Stimulated activated CD8-positive, alpha-beta memory T cell treated with anti-CD3 and anti-CD28 coated beads, Interleukin-12 subunit alpha, Interleukin-12 subunit beta, amount 100 ng/mL, for 4 hours (primary cell): ENCODE measurements at places on chromosomes 11 and 22.
A peak's percentile ranks its signal among the peaks of the same experiment; 100 is the strongest.

DNA sequence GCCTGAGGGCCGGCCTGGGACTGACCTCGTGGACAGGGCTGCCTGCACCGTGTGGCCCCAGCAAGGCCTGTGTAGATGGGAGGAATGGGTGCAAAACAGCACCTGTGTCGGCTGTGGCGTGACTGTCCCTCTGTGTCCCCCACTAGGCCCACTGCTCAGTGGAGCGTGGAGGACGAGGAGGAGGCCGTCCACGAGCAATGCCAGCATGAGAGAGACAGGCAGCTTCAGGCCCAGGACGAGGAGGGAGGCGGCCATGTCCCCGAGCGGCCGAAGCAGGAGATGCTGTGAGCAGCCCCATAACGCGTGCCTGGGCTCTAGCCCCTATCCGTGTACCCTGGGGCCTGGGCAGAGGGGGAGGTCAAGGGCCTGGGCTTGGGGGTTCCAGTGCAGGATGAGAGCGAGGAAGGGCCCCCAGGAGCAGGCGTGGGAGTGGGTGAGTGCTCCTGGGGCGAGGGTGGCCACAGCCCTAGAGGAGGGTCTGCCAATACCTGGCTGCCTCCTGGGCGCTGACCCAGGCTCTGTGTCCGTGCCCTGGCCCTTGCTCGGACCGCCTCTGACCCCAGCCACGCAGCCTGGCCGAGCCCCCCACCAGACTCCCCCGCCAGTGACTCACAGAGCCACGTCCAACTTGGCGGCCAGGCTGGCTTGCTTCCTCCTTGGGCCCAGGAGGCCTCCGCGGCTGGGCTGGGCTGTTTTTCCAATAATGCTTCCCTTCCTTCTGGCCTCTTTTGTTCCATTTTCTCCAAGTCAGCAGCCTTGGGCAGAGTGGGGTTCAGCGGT is 11.6 kb downstream of the PRR33 start:
- DNase-seq, result no peak

DNA sequence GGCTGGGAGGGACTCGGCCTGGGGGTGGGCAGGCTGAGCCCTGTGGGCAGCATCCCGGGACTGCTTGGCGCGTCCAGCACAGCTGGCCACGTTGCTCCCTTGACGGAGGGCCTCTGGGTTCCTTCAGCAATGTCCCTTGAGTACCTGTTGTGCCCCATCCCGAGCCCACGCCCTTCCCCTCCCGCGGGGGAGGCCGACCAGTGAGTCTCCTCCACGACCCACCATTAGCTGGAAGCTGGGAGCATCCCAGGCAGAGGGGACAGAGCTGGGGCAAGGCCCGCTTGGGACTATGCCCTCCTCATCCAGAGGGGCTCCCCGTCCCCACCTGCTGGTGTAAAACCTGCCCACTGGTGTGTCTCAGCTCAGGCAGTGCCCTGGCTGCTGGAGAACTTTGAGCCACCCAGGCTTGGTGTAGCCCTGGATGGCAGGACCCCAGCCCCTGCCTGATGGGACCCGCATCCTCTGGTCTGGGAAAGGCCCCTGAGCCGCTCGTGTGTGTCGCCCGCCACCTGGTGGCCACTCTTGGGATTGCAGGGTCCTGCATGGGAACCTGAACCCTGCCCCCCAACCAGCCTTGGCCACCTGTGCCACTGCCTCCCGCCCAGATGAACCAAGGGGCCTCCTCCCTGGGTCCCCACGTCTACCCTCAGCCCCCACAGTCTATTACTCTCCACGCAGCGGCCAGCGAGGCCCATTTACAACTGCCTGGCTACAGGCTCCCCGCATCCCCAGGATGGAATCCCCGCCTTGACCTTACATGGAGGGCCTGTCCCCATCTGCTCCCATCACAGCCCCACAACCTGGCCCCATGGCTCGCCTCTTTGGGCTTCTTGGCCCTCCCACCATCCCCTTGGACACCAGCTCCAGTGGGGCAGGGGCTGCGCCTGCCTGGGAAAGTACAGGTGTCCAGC is 16.6 kb upstream of the ARHGAP8 start:
- peak; percentile 62 for DNase-seq

DNA sequence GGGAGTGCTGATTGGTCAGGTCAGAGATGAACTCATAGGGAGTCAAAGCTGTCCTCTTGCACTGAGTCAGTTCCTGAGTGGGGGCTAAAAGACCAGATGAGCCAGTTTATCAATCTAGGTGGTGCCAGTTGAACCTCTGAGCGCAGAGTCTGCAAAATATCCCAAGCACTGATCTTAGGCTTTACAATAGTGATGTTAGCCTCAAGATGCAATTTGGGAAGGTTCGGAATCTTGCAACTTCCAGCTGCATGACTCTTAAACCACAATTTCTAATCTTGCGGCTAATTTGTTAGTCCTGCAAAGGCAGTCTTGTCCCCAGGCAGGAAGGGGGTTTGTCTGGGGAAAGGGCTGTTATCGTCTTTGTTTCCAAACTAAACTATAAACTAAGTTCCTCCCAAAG is 92.3 kb upstream of the PARVA start:
- no peak for DNase-seq

GRCh38 chr11:68550485-68550817 is 89.9 kb downstream of the PPP6R3 start:
- DNase-seq, result no peak

DNA sequence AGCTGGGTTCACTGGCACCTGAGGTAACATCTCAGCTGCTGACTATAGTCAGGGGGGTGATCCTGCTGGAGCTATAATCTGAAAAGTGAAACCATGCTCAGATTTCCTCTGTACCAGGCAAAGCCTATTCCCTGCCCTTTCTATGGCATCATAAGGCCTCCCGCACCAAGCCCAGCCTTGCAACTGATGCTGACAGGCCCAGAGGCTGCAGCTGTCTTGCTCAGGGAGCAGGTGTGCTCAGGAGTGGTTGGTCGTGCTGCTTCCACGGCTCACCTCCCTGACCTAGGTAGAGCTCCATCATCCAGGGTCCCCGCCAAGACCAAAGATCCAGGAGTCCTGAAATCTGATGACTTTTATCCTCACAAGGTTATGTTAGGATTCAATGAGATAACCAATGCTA is 121.7 kb downstream of the FEZ1 start:
- DNase-seq, result no peak

DNA sequence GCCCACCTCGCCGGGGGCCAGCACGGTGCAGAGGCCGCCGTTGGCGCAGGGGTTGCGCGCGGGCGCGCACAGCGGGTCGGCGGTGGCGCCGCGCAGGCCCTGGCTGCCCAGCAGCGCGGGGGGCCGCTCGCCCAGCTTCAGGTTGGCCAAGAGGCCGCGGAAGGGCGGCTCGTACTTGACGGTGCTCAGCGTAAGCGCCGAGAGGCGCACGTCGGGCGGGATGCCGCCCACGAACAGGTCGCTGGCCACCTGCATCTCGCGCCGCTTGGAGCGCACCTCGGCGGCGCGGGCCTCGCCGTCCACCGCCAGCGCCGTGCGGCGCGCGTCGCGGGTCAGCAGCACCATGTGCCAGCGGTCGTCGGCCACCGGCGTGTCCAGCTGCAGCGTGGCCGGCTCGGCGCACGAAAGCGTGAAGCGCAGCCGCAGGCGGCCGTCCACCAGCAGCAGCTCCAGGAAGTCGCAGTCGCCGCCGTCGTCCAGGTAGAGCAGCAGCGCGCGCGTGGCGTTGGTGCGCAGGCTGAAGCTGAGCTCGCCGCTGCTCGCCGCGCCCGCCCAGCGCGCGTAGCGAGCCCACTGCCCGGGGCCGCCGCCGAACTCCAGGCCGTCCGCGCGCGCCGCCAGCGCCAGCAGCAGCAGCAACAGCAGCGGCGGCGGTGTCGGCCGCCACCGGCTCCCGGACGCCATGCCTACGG is 9.8 kb downstream of the NRXN2 start:
- no peak for DNase-seq

- DNase-seq, result no peak
These were observed 1185.3 kb downstream of the JRKL start for GRCh38 chr11:97574976-97575665.

GRCh38 chr11:112534208-112534607 is 273.5 kb upstream of the PLET1 start:
- no peak for DNase-seq

- DNase-seq, result no peak
These were observed 18.1 kb downstream of the JHY start for GRCh38 chr11:122900587-122901202.

DNA sequence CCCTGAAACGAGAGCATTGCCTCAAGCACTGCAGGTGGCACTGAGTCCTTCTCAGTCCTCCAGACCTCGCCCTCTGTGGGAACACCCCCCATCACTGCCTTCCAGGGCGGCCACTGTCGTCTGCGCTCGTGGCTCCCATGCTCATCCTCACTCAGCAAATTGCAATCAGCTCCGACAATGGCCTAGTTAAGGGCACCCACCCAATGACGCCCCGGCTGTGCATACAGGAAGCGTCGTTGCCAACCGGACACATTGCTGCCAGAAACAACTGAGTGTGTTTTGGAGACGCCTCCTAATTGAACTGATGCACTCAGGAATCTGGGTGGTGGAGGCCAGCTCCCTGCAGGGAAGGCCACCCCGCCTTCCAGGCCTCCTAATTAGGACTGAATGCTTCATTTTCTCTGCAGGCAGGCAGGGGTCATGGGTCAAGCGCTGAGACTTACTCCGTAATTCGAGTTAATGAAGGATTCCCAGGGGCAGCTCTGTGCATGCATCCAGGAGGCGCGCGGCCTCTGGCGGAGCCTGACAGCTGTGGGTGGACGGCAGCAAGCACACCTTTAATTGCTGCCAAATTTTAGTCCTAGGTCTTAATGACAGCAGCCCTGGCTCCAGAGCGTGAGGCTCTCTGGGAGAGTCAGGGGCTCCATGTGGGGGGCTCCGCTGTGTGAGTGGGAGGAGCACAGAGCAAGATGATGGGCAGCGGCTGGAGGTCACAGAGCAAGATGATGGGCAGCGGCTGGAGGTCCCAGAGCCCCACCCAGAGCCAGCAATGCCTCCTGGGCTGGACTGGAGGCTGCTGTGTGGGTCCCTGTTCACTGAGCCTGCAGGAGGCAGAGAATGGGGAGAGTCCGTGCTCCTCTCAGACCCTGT is 199.0 kb downstream of the BRD1 start:
- DNase-seq, result no peak

DNA sequence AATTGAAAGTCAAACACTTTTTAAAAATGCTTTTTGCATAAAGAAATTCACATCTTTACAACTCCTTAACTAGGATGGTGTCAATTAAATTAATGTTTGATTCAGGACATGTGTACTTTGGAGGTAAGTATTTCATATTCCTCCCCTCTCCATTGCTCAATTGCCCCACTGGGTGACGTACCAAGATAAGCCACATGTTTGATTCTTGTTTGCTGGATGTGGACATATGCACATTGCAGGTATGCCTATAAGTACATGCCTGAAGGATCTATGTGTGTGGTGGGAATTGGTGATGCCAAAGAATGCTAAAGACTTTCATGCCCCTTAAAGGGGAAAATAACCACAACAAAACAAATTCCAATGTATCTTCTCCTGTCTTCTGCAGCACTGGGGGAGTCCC is 5.8 kb downstream of the CD44 start:
- no peak for DNase-seq

- no peak for DNase-seq
These were observed 53.2 kb downstream of the IRAG1 start for GRCh38 chr11:10640308-10640707.

DNA sequence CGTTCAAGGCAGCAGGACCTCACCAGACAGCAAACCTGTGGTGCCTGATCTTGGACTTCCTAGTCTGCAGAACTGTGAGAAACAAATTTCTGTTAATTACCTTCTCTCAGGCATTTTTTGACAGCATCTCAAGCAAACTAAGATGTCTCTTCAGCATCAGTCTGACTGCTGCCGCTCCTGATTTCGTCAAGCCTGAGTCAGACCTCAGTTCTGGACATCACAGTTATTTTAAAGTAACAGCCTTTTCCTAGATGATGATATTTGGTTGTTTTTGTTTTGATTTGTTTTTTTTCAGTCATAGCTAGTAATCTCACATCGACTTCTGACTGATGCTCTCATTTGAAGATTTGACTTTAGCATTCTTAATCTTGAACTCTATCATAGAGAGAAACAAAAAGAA is 71.9 kb downstream of the BLID start:
- DNase-seq, result no peak

GRCh38 chr11:29318134-29318845 is 698.5 kb downstream of the KCNA4 start:
- DNase-seq, result no peak
